ENCODE measurements at places on chromosomes 4 and X.
A peak's percentile ranks its signal among the peaks of the same experiment; 100 is the strongest.

DNA sequence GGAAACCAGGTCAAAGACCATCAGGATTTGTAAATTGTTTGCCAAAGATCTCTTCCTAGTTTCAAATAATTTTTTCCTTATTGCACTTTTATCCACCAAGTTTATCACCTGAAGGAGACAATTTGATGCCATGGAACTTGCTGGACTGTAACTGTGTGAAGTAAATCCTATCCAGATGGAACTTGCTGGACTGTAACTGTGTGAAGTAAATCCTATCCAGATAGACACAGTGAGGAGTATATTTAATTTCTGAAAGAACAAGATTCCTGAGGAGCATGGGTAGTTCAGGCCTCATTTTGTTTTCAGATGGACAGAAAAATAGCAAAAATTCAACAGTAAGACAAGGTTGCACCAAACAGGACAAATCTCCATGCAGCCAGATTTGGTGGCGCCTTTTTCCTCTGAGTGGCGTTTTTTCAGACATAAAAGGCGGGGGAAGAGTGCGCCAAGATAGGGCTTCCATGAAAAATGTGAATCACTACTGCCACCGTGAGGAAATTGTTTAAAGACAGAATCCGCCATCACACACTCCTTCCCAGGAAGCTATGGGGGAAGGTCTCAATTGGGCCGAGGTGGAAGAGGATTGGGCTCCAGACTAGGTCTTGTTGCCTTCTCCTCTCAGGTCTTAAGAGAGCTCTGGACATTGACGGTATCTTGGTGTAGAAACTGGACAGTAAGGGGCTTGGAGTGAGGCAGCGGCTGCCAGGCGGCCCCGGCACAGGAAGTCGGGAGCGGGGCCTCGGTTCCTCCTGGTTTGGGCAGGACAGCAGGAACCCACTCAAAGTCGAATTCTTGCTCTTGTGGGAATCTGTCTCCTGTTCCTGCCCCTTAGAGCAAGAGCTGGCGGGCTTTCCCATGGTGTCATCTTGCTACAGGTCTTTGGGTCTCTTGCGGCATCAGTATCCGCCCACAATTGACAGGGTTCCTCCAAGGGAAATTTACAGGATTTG lies 234.7 kb downstream of the OR13H1 start:
- peak; percentile 86 for DNase-seq

GRCh38 chrX:139831675-139832456 lies 101.0 kb downstream of the ATP11C start:
- DNase-seq, result no peak

- no peak for DNase-seq
These were observed 374.8 kb downstream of the MID1IP1 start for GRCh38 chrX:39176105-39176504.

DNA sequence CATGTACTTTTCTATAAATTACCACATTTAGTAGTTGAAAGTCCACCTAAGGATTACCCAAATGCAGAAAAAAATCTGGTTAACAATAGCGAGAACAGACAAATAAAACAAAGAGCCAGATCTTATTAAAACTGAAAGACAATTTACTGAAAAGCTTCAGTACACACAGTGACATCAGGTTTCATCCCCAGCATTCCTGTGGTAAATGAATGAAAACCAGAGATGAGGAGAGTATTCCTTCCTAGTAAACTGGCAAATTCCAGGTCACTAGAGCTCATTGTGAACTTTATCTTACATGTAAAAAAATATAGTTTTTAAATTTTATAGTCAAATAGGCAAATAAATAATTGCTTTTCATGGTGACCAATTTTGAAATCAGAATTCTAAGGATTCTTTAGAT lies 1290.5 kb downstream of the ADGRL3 start:
- DNase-seq, result no peak

- no peak for DNase-seq
These were observed 5.2 kb upstream of the RPGR start for GRCh38 chrX:38332505-38332904.

GRCh38 chr4:142875117-142875516 lies 29.0 kb upstream of the INPP4B start:
- DNase-seq, result no peak

DNA sequence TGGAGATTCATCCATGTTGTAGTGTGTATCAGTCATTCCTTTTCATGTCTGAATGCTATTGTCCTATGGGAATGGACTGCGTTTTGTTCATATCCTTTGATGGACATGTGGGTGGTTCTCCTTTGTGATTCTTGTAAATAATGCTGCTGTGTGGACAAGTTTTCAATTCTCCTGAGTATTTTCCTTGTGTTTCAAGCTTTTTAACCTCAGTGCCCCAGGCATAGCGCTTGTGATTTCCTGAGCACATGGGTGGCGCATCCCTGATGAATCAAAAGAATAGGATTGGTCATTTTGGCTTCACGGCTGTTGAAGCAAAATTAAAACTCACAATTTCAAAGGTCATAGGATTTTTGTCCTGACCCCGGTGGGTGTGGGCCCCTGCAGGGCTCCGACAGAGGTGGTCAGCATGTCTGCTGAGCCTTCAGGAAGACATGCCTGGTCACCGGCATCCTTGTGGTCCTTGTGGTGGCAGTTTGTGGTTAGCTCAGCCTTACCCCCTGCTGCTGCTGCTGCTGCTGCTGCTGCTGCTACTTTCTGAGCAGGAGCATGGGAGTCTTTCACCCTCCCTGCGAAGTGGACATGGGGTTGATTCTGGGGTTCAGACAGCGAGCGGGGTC lies 30.0 kb downstream of the SHROOM2 start:
- DNase-seq, result no peak

DNA sequence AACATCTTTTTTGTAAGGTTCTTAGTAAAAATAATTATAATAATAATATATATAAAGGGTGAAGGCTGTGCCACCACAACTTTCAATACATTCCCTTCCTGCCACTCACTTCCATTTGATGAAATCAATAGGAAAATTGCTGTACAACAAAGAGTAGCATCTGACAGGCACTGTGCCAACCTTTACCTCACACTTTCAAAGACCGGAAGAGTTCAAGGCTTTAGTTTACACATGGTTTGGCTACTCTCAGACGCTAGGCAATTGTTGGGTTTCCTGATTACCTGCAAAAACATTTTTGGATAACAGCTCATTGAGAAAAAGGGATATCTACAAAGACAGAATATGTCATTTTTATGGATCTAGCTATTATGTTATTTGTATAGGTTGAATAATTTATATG lies 5.5 kb upstream of the ING2 start:
- DNase-seq, result peak; percentile 4

DNA sequence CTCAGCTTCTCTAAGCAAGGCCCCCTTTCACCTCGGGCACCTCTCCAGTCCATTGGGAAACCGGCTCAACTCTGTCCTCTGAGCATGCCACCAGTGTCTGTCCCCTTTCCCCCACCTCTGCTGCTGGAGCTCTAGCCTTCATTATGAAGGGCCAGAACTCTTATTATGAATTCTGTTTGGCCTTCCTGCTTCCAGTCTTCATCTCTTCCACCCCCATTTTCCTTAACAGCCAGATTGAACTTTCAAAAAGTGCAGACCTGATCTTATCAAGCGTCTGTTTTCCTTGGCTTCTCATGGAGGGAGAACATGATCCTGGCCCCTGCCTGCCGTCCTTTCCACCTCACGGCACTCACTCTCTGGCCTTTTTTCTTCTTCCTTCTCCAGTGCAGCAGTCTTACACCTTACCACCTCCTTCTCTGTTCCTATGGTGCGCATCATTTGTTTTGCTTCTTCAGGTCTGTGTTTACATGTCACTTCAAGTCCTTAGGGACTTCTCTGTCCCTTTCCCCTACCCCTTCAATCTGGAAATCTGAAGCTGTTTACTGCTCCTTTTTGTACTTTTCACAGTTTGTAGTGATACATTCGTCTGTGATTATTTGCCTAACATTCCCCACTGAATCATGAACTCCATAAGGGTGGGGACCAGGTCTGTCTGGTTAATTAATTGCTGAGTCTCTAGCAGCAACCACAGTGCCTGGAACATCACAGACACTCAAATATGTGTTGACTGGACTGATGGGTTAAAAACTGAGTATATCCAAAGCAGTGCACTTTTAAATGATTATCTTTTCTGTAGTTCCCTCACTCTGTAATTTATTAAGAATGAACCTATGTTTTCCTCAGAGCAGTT lies 55.8 kb downstream of the FNIP2 start:
- no peak for DNase-seq

GRCh38 chrX:51760657-51761056 lies 17.4 kb downstream of the GSPT2 start:
- no peak for DNase-seq

GRCh38 chrX:9614016-9614415 lies 149.2 kb downstream of the TBL1X start:
- DNase-seq, result no peak

- DNase-seq, result no peak
These were observed 40.9 kb upstream of the ANXA3 start for GRCh38 chr4:78510681-78511080.

DNA sequence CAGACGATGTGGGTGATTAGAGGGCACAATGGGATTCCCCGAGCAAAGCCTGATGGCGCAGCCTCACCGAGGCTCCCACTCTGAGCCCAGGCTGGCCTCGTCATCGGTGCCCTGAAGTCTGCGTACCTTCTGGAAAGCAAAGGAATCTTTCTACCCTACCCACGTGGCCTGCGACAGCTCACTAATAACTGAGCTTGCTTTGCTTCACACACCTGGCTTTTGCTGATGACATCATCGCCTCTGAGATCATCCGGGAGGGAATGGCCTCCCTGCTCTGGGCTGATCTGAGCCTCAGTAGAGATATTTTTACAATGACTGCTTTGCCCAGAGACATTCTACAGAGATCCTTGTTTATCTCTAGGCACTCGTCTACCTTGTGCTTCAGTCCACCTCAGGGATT lies 45.4 kb upstream of the PDLIM3 start:
- DNase-seq, result no peak

DNA sequence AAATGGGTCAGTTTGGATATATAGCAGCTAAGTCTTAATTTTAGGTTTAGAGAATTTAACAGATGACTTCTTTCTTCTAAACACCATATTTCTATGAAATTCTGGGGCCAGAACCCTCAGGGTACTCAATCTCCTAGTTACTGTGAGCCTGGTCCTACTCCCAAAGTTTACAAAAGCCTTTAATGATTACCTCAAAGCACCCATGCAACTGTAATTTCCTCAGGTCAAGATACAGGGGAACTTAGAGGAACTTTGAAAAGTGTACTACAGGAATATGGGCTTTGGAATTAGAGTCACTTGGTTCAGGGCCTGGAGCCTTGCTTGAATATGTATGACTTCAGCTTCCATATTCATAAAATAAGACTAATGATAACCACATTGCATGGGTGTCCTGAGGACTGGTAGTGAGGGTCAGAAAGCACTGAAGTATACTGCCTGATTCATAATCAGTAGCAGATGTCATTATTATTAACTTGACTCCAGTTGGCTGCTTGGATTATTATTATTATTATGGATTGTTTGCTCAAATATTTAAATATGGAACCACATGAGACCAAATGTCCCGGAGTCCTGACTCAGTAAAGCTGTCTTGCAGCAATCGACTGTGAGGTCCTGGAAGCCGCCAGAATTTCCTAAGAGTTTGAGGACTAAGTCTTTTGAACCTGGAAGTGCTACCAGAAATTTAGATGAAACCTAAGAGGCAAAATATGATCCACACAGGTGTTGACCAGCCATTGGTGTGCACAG lies 2.0 kb upstream of the ADH7 start:
- DNase-seq, result no peak

- no peak for DNase-seq
These were observed 35.3 kb upstream of the SPRY1 start for GRCh38 chr4:123361195-123361861.

- DNase-seq, result no peak
These were observed 23.9 kb downstream of the SLC39A8 start for GRCh38 chr4:102321260-102321995.

DNA sequence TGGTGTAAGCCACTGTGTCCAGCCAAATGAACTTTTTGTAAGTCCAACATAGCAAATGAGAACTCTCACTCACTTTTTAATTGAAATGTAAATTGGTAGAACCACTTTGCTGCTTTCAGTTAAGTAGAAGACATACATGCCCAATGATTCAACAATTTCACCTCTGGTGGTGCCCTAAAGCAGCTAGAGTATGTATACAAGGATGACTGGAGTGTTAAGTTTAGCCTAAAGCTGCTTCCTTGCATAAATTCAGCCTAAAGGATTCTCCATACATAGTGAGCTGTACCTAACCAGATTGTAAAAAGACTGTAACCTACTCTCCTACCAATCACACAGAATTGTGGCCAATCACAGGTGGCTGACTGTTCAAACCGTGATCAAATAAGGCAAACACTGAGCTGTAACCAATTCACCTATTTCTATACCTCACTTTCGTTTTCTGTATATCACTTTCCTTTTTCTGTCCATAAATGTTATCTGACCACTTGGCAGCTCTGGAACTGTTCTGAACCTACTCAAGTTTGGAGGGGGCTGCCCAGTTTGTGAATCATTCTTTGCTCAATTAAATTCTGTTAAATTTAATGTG lies 39.9 kb downstream of the PDS5A start:
- DNase-seq, result no peak

DNA sequence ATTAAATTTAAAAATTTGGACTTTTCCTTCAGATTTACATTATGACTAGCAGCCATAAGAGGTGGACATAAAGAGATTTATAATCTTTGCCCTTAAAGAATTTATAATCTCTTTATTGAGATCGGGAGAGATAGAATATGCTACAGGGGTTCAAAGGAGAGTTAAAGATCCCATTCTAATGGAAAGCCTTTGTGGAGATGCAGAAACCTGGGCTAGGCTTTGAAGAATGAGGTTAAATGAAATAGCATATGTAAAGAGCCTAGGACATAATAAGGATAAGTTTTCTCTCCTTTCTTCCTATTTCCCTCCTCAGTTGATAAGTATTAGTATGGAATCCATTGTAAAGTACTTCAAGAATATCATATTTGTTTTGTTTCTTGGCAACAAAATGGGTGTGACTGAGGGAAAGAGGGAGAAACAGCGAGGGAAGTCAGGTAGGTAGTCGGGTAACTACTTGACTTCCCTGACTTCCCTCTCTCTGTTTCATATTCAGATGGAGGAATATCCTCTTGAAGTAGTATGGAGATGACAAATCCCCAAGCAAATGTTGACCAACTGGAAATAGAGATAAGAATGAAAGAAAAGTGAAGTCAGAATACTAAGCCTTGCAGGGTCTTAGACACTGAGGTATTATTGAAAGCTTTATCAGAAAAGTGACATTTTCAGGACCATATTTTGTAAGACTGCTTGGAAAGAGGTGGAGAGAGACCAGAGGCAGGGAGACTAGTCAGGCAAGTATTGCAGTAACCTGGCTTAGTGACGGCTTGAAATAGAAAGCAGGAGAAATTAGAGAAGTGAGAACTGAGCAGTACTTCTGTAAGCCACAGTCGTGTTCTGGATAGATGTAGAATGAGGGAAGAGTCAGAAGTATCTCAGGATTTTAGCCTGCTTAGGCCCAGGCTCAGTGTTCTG lies 82.9 kb downstream of the PDLIM5 start:
- DNase-seq, result no peak

DNA sequence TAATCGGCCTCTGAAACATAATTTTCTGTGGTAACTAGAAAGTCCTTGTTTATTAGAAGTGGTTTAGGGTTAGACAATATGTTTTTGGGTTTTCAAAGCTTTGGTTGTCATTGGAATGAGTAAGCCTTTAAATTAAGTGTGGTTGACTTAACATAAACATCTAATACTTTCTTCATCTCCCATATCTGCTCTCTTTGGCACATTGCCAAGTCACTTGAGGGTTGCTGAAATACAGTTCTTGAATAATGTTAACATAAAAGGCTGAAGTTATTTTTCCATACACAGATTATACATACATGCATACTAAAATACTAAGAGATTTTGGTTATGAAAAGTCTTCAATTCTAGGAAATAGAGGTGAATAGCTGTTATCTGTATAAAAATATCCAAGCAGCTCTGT lies 241.7 kb upstream of the BMP3 start:
- no peak for DNase-seq

Measured in CD4-positive, alpha-beta T cell treated with Interleukin-6 at 100 ng/mL for 8 hours (primary cell).